CD4-positive, alpha-beta T cell treated with Interleukin-4 for 1 hour (primary cell): ENCODE measurements at places on chromosomes 11 and 22.

GRCh38 chr22:47609653-47610052 is 847.2 kb downstream of the TBC1D22A start:
- DNase-seq, result no peak

- no peak for DNase-seq
Observed at GRCh38 chr22:37601540-37602442, 6.8 kb upstream of the GGA1 start.

DNA sequence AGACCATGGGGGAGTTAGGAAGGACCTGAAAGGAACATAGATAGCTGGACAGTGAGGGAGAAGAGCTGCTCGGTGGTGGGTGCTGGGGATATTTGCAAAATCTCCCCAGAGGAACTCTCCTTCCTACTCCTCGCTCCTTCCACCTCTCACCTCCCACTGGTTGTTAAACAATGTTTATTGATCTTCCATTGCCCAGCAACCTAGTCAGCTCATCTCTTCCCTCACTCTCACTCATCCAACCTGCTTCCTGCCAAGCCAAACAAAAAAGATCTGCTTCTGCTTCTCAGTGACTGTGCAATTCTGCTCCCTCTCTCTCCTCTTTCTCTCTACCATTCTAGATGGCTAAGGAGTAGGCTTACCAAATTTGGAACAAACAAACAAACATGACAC is 115.0 kb downstream of the SLC1A2 start:
- peak; percentile 50 for DNase-seq

GRCh38 chr11:4863876-4864275 is 14.9 kb upstream of the OR51S1 start:
- DNase-seq, result no peak

- DNase-seq, result no peak
Observed at GRCh38 chr11:64729851-64730382, 6.9 kb upstream of the NRXN2 start.

GRCh38 chr11:86218125-86219084 is 26.1 kb upstream of the EED start:
- DNase-seq, result peak; percentile 66

DNA sequence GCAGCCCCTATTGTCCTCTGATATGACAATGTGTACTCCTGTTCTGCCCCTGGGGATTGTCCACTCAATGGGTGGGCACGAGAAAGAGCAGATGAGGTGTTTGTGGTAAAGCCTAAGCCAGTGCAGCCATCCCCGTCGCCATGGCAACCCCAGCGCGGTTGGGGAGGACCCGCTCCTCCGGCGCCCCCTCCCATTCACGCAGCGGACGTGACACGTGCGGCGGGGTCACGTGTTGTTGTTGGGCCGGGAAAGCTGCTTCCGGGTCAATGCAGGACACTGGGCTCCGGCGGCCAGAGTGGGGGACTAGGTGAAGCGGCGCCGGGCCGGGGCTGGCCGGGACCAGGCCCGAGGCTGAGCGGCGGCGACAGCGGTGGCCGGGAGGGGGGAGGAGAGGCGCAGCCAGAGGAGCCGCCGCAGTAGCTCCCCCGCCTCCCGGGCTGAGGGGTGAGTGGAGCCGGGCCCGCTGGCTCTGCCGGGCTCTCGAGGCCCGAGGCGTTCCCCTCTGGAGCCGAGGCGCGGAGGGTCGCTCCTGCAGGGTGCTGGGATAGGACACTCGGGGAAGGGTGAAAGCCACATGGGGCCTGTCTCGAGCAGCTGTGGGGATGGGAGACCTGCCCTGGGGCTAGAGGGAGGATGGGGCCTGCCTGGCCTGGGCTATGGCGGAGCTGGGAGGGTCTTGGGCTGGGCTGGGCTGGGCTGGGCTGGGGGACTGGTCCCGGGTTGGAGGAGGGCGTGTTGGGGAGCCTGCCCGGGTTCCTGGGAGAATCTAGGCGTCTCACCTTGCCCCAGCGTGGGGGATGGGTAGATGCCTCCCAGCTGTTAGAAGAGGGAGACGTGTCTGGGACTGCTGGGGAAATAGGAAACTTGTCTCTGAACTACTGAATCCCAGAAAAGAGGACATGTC is at the start of gene TBCEL:
Gene TBCEL (plus strand): TSS at position 255 of the 904 bp plus-strand sequence. CDS start 21,589 bp downstream, outside the sequence.
- peak; percentile 88 for DNase-seq

- DNase-seq, result peak; percentile 43
Observed at GRCh38 chr11:123560006-123560405, 94.4 kb downstream of the SCN3B start.

GRCh38 chr11:76577921-76578653 is 92.5 kb downstream of the LRRC32 start:
- DNase-seq, result no peak

DNA sequence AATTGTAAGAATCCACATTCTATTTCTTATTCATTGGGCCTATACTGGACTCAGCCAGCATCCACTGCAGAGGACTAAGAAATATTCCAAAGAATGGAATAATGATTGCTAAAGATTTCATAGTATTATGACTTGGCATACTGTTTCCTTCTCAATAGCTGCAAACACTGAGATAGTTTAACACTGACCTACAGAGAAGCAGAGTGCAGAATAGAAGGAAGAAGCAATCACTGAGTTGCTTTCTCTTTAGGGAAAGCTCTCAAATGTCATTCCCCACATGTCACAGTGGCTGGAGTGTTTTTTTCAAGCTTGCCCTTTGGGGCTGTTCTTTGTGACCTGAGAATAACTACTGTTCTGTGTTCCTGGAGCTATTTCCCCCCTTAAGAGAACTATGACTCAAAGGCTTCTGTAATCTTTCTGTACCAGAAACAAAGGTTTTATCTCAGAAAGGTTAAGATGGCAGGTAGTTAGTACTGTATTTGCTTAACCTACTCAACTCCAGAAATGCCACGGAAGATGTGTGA is 243.6 kb upstream of the LUZP2 start:
- DNase-seq, result no peak

DNA sequence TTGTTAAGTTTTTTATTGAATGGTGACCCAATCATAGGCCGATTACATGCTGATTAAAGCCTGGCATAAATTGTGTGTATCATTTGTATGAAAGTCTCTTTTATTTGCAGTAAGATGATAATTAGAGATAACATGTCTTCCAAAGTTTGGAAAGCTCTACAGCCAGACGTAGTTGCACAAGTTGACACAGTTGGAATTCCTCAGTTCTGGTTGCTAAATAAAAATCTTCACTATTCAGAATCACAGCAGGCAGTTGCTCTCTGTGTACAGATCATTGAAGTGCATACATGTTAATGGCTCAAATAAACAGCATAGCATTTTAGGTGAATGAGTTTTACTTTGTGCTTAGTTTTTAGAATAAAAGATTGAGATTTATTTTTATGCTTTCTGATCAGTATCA is 69.5 kb downstream of the ARHGAP42 start:
- no peak for DNase-seq

- DNase-seq, result no peak
Observed at GRCh38 chr11:102879801-102880200, 5.0 kb upstream of the MMP12 start.
